ENCODE measurements at places on chromosomes 3 and 15.

GRCh38 chr15:74376825-74377581 is 9.6 kb upstream of the CYP11A1 start:
- DNase-seq: no peak

DNA sequence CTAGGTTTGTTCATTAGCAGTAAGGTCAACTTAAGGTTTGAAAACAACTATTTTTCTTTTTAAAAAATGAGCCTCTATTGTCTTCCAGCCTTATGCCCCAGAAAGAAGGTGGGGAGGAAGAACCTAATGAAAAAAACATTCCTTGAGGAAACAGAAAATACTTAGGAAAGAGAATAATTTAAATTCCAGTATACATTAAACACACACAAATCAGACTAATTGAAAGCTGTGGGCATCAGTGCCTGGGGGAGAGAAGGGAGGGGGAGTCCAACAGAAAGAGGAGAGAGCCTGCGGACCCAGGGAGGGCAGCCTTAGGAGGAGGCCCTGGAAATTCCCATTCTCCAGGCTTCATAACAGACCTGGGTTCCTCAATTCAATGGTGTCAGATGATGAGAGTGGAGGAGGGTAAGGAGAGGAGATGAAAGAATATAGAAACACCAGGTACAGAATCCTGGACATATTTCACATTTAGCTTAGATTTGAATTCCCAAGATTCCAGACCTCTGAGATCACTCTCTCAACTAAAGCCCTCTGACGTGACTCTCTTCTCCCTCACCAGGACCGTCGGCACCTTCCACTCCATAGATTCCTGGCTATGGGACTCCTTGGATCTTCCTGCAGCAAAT is 320.5 kb upstream of the UMPS start:
- DNase-seq: no peak

DNA sequence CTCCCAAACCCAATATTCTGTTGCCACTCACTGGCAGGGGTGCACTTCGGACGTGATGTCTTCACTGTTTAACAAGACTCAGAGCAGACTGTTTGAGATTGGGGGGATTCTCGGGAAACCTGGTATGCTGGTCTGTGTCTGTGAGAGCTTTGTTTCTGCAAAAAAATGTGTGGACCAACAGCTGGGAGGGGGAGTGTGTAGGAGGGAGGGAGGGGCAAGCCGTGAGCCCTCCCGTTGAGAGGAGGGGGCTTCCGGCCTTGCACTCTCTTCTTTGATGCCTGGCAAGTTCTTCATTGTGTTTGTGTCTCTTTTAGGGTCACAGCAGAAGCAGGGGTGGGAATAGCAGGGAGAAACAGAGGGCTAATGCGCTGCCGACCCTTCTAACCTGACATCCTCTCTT is 74.9 kb upstream of the NDN start:
- DNase-seq: no peak

DNA sequence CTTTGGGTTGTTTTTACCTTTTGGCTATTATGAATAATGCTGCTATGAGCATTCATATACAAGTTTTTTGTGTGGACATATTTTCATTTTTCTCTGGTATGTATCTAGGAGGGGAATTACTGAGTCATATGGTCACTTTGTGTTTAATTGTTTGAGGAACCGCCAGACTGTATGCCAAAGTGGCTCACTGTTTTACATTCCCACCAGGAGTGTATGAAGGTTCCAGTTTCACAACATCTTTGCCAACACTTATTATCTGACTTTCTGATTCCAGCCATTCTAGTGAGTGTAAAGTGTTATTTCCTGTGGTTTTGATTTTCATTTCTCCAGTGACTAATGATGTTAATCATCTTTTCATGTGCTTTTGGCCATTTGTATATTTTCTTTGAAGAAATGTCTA is 51.8 kb downstream of the CMTM7 start:
- DNase-seq: no peak

DNA sequence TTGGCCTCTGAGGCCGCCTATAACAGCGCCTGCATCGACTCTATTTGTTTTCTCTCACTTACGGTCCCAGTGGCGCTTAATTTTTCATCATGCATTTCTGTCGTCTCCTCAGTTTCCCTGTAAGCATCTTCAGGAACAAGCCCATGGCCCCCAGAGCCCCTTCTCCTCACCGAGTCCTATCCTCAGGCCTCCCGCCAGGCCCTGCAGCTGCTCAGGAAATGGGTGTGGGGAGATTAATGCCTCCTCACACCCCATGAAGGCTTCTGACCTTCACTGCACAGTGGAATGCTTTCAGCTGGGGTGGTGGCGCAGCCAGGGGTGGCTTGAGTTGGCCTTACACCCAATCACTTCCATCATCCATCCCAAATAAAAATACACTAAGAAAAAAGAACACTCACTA is 260.4 kb downstream of the FAM43A start:
- no peak for DNase-seq

DNA sequence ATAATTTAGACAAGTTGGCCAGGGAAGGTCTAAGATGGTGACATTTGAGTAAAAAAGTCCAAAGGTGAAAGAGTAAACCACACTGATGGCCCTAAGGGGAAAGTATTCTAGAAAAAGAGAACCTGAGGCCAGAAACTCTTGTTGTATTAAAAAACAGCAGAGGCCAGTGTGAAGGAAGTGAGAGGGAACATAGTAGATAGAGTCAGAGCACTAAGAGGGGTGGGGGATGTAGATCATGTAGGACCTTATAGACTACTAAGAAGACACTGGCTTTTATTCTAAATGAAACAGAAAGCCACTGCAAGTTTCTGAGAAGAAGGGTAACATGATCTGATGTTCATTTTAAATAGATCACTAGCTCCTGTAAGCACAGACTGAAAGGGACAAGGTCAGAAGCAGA is 14.5 kb downstream of the POLQ start:
- DNase-seq: no peak

Data from GM20000 (cell line).